SK-N-DZ (cell line): ENCODE measurements at places on chromosomes 16 and 17.

DNA sequence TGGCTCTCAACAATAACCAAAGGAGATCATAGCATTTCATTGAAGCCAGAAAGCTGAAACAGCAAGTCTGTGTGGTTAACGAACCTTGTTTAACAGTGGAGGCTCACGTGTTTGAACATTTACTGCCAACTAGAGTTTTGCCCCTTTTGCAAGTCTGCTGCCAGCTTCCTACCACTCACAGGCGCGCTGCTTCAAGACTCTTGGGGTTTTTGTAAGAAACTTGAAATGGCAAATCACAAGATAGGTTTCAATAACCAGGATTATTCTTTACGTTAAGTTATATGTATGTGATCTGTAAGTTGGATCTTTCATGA lies 1.2 kb downstream of the SNTB2 start:
- DNase-seq: no peak

GRCh38 chr17:32915245-32915644 lies 12.7 kb upstream of the TMEM98 start:
- DNase-seq: no peak

- no peak for DNase-seq
Measured at GRCh38 chr17:79532107-79532790, 78.6 kb downstream of the RBFOX3 start.

DNA sequence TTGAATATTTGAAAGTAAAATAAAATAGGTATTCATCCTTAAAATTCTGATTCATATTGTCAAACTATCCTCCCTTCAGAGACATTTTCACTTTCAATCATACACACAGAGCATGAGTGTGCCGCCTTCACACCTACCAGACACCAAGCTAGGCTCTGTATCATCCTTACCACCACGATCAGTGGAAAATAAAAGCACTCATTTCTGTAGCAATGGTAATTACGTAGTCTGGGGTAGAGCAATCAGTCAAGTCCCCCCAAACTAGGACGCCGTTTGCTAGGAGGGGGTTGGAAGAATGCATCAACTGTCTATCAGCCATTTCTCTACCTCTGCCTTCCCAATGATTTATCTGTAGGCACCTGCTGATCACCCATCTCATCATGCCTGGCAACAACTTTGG lies 84.6 kb upstream of the GRIN2A start:
- no peak for DNase-seq

DNA sequence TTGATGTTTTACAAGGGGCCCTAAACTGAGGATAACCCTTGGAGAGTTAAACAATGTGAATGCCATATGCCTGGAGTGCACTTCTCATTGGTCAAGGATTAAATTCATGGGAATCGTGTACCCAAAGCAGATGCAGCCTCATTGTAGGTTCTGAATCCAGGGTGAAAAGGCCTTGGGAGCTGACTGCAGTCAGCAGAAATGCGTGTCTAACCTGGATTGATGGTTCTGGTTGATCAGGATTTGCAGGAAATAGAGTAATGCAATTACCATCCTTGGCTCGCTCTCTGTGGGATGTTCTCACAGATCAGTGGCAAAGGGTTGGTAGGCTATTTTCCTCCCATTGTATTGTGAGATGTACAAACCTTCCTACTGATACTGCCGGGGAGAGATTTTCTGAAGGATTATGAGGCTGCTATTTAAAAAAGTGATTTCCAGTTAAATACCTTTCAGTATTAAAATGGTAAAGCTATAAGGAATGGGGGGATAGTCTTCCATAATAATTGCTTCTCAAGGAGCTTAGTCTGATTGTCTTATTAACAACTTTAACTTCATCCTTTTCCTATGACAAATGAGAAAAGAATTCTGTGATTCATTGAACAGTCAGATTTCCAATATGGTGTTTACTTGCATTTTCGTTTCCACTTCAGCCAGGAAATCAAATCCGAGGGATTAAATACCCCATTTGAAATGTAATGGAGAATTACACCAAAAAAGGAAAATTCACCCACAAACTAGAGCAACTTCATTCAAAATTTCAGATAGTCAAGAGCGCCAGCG lies 1028.1 kb upstream of the EEF2KMT start:
- DNase-seq: no peak

DNA sequence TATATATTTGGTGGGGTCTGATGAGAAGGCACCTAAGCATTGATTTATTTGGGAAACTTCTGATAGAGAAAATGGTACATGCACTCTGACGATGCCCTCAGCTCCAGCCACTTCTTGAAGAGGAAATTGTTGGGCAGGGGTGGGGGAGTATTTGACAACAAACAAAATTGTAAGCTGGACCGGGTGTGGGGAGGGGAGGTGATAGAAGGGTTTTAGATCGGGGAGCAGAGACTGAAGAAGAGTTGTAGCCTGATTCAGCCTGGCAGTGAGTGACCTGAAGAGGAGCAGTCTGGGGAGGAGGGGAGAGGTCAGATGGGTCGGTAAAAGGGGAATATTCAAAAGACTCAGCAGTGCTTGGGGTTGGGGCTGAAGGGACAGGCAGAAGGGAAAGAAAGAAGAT lies 2284.7 kb downstream of the TP53TG3F start:
- no peak for DNase-seq

DNA sequence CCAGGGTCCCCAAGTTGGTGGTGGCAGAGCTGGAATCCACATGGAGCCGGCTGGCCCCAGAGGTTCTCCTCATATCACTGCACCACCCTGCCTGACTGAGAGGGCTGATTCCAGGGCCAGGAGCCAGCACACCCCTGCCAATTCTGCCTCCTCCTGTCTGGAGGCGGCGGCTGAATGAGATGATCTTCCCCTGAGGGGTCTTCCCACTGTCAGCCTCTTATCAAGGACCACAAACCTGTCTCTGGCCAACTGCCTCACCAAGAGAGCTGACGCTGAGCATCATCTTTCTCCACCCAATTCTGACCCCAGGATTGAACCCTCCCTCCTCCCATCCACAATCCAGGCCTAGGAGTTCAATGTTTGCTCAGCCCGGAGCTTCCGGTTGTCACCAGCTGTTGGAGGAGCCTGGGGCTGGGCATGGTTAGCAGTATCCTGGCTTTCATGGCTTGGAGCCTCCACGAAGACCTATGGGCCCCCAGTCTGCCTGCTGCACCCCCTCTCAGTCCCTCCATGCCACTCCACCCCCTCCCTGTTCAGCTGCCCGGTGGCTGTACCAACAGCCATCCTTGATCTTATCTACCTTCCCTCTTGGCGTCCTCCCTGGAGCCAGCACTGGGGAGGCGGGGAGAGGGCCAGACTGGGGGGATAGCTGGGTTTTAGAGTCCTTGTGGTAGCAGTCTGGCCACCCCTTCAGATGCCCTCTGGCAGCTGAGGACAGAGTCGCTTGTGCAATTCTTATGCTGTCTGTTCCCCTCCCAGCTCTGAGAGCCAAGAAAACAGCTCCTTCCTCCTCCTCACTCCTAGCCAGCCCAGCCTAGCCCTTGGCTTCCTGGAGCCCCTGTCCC lies 25.6 kb downstream of the ABCC3 start:
- no peak for DNase-seq
